ENCODE measurements at places on chromosomes 13 and 19. TPM values are rescaled to one million over a fixed set of nuclear protein-coding genes. Genes with fewer than 3 reads are reported as not detected.

CYP2A7 gene
- not detected for total RNA-seq

TMEM238 gene
- 0.33 TPM for total RNA-seq

KLHL26 gene
- total RNA-seq: 4.6 TPM

PRR19 gene
- 0.55 TPM for total RNA-seq

DACT3 gene
- total RNA-seq: 6.2 TPM

S1PR4 gene
- total RNA-seq: under 0.01 TPM

GSK3A gene
- 14.2 TPM for total RNA-seq

EGLN2 gene
- 117 TPM for total RNA-seq

CADM4 gene
- total RNA-seq: 1.2 TPM

Data from uterine smooth muscle cell (primary cell).